Putamen (tissue), 1 donor: ENCODE measurements at places on chromosomes 7 and 10.
A peak's percentile ranks its signal among the peaks of the same experiment; 100 is the strongest.

- DNase-seq = peak; percentile 70
These were observed 9.9 kb downstream of the NYAP1 start for GRCh38 chr7:100493476-100494264.

GRCh38 chr10:78259391-78259790, 225.7 kb downstream of the RPS24 start:
- DNase-seq = no peak

GRCh38 chr10:76558586-76558985, 1079.0 kb downstream of the KCNMA1 start:
- DNase-seq = no peak

DNA sequence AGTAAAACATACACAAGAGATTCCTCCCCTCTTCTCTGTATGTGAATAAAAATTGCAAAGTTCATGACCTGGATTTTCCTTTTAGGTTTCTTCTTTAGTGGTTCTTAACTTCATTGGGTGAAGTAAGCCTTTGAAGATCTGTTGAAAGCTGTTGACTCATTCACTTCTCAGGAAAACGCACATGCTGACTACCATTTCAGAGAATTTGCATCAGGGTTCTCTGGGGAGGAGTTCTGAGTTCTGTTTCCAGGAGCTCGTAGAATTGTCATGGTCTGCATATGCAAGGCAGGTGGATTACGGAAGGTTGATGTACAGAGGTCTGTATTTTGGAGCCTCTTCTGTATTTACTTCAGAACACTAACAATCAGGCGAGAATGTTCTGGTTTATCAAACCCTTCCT, 962 bp upstream of the SLC26A4 start:
- no peak for DNase-seq

DNA sequence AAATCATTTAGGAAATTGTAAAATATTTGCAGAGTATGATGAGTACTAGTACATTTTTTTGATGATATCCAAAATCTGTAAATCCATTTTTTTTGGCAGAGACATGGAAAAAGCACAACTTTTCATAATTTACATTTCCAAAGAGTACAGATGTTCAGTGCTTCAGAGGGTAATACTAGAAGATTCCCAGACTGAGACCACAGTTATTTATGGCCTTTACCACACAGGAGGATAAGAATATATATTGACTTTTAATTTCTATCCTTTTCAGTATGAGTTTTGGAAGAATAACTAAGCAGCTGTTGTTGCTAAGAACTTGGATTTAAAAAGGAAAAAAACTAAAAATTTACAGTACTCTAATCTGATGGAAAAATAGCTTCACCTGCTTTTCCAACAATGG, 61.9 kb downstream of the HGF start:
- DNase-seq = no peak

DNA sequence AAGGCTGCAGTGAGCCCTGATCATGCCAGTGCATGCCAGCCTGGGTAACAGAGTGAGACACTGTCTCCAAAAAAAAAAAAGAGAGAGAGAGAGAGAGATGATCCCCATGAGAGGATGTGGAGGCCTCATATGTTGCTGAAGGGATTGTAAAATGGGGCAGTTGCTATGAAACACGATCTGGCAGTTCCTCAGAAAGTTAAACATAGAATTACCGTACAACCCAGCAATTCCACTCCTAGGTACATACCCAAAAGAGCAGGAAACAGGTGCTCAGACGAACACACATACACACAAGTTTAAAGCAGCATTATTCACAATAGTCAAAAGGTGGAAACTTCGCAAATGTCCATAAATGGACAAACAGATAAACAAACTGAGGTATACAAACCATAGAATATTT, 27.4 kb upstream of the CYTH3 start:
- DNase-seq = no peak

GRCh38 chr10:133415752-133416151, 8.7 kb downstream of the SPRN start:
- DNase-seq = no peak

- DNase-seq = peak; percentile 24
These were observed 375.8 kb downstream of the REEP3 start for GRCh38 chr10:63896992-63897391.

GRCh38 chr7:8172372-8173354, 89.3 kb downstream of the ICA1 start:
- no peak for DNase-seq

- DNase-seq = peak; percentile 79
These were observed 16.8 kb downstream of the OSBPL3 start for GRCh38 chr7:24963218-24963617.

GRCh38 chr7:105689067-105689819, 108.0 kb upstream of the EFCAB10 start:
- no peak for DNase-seq

DNA sequence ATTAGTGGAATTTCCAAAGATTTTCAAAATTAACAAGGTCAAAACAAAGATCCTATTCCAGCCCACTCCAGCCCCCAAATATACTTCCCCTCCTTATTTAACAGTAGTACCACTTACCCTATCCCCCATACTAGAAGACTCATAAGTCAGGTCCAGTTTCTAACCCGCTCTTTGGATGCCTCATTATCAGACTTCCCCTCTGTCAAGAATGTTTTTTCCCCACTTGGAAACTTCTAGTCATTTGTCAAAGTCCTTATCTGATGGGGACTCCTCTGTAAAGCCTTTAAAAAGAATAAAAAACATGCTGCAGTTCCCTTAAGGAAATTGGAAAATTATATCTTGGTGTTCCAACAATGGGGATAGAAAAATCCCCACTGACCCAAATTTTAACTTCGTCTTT, 70.1 kb downstream of the IMMP2L start:
- DNase-seq = no peak

DNA sequence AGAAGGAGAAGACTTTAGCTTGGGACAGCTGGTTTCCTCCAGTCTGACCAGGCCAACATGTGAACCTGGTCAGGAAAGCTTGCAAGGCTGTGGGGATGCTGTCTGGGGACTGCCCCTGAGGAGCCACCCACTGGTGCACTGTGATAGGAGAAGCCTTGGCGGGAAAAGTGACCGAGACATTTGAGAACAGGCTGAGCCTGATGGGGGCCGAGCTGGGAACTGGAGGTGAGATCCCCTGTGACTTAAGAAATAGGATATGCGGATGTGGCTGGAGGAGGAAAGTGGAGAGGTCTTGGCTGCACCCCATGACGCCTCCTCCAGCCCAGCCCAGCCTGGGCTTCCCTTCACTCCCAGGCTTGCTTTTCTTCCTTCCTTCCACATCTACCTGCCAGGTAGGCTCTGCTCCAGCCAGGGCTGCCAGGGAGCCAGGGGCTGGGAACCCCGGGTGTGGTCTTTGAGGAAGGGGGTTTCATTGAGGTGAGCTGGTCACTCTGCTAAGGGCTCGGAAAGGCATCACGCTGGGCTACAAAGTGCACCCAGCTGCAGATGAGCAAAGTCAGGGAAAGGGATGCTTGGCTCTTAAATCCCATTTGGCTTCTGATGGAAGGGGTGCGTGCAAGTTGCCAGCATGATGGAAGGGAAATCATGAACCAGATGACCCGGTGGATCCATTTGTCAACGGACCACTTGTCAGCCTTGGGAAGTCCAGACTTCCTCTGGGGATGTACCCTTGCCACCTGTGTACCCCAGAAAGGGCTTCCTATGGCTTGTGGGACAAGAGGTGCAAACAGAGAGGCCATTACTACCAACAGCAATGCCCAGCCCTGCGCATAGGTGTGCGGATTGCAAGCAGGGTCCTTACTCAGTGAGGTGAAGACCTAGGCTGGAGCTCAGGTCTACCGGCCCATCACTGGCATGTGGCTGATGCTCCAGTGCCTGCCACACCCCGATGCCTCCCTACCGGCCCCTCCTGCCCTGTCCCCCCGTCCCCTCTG, 66.3 kb downstream of the C10orf143 start:
- no peak for DNase-seq

GRCh38 chr7:84513061-84513460, 318.5 kb upstream of the SEMA3A start:
- DNase-seq = no peak

DNA sequence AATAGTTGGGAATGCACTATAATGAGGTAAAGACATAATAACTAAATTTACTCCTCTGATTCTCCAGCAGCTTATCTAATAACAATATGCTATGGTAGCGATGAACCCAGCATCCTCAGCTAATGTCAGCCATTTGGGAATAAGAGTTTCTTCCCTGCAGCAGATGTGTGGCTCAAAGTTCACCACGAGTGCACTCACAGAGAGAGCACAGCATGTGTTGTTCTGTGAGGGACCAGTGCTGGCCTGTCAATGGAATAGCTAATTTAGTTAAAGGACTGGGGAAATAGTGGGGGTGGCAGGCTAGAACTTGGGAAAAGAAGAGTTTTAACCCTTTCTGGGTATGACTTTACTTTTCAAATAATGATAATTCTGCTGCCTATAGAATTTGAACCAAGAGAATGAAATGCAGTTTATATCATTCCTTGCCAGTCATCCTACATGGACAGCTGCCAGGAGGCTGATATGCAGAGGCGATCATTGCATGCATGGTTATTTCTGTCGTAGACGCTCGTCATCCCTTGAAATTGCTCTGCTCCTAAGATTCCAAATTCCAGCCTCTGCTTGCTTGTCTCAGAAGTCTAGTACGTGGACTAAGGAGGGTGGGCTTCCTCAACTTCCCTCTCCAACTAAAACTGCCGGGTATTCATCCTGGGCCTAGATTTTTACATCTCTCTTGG, 355.6 kb downstream of the RNLS start:
- DNase-seq = no peak

GRCh38 chr10:58932577-58933314, 243.7 kb upstream of the PHYHIPL start:
- DNase-seq = no peak

- no peak for DNase-seq
These were observed 100.4 kb upstream of the DNAJC1 start for GRCh38 chr10:22103701-22104470.

- DNase-seq = no peak
These were observed 98.6 kb downstream of the MYOF start for GRCh38 chr10:93383562-93383981.

GRCh38 chr10:62414359-62414758, 40.2 kb downstream of the ZNF365 start:
- DNase-seq = no peak

- DNase-seq = no peak
These were observed 102.6 kb upstream of the LYZL1 start for GRCh38 chr10:29186221-29186620.

GRCh38 chr10:66744915-66745314, 180.9 kb upstream of the LRRTM3 start:
- DNase-seq = no peak

GRCh38 chr7:102424129-102424551, 9.2 kb upstream of the ORAI2 start:
- no peak for DNase-seq

DNA sequence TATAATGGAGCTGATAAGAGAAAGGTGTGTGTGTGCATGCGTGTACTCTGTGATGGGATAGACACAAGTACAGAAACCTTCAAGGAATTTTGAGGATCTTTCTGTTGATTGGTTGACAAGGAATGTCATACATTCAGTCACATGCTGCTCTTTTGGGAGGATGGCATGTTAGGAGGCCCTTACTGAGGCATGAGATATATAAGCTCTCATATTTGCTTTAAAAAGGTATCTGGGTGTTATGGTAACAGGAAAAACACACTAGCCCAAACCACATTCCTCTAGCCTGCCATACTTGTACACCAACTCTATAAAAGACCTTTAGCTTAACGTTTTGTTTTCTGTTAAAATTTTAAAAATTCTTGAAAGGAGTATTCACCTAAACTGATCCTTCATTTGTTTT, 72.5 kb upstream of the EGFR start:
- no peak for DNase-seq

- DNase-seq = no peak
These were observed 3.9 kb downstream of the HIP1 start for GRCh38 chr7:75734586-75735458.

GRCh38 chr7:27442455-27442854, 199.9 kb downstream of the EVX1 start:
- DNase-seq = no peak

- DNase-seq = no peak
These were observed 85.5 kb upstream of the GDF10 start for GRCh38 chr10:47214520-47214919.

- no peak for DNase-seq
These were observed 45.4 kb upstream of the MBL2 start for GRCh38 chr10:52818019-52818418.

- no peak for DNase-seq
These were observed 518 bp upstream of the COMMD3 start for GRCh38 chr10:22315455-22316285.

GRCh38 chr10:77463499-77463898, 174.1 kb downstream of the KCNMA1 start:
- DNase-seq = peak; percentile 58

GRCh38 chr7:74174606-74175082, 488 bp downstream of the EIF4H start:
- no peak for DNase-seq

DNA sequence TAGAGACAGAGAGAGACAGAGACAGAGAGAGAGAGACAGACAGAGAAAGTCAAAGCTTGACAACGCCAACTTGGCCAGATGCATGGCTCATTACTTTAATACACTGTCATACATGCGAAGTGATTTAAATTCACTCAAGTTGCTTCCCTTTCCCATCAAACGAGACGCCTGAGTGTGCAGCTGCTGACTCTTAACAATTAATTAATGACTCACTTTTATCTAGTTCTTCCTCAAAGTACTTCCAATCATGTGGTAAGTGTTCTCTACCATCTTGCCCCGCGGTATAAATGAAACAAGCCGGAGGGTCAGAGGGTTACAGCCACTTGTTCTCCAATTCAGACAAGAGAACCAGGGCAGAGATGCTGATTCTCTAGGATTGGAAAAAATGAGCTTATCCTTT, 90.8 kb downstream of the SFMBT2 start:
- no peak for DNase-seq

DNA sequence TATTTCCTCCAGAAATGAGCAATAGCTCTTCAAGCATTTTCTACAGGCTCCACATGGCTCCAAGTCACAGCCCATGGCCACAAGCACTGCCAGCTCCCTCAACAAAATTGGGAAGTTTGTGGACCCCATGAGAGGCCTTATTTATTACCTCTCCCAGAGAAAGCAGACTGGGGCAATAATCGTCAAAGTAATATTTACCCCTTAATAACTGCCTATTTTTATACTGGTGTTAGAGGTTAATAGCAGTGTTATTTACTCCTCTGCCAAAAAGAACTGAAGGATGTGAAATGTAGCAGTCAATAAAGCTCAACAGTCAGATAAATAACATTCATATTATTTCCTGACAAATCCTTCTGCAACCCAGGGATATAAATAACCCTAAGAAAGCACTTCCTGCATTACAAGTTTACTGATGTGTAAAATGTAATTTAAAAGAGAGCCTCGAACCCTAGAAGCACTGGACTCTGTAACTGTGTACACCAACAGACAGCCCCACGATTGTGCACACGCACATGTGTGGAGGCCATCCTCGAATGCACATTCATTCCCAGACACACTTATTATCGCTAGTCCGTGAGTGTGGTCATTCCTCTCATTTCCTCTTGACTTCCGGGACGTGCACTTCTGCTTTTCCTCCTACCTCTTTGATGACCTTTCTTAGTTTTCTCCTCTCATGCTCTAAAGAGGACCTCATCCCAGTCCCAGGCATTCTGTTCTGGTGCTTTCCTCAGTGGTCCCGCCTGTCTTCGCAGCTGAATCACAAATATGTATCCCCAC, 157.4 kb downstream of the EVX1 start:
- DNase-seq = no peak

- DNase-seq = no peak
These were observed 290.0 kb downstream of the RNLS start for GRCh38 chr10:88293073-88293472.

GRCh38 chr10:113753020-113753692, 1.7 kb downstream of the PLEKHS1 start:
- DNase-seq = no peak
